ENCODE measurements at places on chromosomes 2 and 18.

DNA sequence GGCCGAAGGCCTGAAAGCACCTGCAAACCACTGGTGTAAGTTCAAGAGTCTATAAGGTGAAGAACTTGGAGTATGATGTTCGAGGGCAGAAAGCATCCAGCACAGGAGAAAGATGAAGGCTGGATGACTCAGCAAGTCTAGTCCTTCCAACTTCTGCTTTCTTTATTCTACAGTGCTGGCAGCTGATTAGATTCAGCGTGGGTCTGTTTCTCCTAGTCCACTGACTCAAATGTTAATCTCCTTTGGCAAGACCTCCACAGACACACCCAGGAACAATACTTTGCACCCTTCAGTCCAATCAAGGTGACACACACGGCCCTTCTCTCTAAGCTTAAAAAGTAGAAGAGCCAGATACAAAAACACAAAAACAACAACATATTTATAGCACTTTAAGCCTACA is 43.4 kb downstream of the NMS start:
- DNase-seq: no peak

DNA sequence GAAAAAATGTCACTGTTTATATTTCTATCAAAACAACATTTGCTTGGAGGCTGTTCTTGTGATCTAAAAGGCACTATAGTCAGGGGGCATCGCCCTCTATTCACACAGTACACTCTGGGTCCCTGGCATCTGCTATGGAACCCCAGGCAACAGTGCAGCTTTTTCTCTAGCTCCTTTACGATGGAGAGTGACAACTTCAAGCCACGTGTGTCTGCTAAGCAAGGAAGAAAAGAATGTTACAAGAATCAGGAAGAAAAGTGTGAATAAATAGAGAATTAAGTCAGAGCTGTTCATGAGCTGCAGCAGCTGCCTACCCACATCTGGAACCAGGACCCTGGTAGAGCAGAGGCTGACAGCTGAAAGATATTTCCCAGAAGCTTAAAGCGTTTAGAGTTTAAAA is 11.2 kb downstream of the RND3 start:
- DNase-seq: no peak

DNA sequence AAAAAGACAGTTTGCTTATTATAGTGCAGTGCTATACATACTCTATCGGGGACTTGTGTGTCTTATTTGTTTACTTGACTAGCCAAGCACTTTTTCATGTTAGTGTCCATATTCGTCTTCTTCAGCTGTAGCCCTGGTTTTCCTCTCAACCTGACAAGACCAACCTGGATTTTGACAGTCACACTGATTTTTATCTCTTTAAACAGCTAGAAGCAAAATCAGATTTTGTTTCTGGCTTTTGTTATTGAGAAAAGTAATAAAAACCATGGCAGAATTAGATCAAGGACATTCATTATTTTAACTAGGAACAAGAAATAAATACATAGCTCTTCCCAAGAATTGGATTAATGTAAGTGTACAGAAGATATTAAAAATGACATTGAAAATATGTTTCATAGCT is 56.8 kb downstream of the SPATS2L start:
- DNase-seq: no peak

DNA sequence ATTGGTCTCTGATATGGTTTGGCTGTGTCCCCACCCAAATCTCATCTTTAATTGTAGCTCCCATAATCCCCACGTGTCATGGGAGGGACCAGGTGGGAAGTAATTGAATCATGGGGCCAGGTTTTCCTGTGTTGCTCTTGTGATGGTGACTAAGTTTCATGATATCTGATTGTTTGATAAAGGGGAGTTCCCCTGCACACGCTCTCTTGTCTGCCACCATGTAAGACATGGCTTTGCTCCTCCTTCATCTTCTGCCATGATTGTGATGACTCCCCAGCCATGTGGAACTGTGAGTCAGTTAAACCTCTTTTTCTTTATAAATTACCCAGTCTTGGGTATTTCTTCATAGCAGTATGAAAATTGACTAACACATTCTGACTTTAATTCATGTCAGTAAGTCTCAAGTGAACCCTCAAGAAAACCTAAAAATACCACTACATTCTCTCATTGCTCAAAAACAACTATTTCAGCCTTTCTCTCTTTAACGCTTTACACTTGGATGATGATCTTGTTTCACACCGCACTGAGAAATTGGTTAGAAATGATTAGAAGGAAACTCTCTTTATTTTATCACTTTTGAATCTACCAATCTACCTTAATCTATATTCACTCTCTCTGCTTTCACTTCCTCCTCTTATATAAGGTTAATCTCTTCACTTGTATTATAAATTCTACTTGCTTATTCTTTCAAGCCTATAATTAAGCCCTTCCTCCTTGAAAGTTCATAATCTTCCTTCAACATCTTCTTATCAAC is 110.1 kb downstream of the GALR1 start:
- no peak for DNase-seq

- no peak for DNase-seq
Measured at GRCh38 chr18:79852561-79853302, 55.0 kb downstream of the KCNG2 start.

- no peak for DNase-seq
Measured at GRCh38 chr18:42706618-42707017, 408.9 kb downstream of the RIT2 start.
